NCI-H187 treated with DMSO at 0.1 percent for 48 hours (cell line): ENCODE measurements at places on chromosomes 7 and 10.

DNA sequence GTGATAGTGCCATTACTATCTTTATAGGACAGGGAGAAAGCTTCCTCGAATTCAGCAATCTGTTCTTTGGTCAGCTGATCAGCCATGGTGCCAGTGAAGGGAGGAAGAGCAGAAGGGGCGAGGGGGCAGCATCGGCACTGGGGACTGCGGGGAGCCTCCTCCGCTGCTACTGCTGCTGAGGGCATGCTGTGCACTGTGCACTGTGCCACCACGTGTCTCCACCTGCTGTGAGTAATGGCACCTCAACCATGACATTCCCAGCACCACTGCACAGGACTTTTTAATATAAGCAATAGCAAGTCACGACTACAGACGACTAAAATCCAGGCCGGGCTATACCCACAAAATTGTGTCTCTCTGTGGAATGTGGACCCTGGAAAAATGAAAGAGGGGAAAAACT lies 105.0 kb upstream of the LANCL2 start:
- DNase-seq = no peak

DNA sequence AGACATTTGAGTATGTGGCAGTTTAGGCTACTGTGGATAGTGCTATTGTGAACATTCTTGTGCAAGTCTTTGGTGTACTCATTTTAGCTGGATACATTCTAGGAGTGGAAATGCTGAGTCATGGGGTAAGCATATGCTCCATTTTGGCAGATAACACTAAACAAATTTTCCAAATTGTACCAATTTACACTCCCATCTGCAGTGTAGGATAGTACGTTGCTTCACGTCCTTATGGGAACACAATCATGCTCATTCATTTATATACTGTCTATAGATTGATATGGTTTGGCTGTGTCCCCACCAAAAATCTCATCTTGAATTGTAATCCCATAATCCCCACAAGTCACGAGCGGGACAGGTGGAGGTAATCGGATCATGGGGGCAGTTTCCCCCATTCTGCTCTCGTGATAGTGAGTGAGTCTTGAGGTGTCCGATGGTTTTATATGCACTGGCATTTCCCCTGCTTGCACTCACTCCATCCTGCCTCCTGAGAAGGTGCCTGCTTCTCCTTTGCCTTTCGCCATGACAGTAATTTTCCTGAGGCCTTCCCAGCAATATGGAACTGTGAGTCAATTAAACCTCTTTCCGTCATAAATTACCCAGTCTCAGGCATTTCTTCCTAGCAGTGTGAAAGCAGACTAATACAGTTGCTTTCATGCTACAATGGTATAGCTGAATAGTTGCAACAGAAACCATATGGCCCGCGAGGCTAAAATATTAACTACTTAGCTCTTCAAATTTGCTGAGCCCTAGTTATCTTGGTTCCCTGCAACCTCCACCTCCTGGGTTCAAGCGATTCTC lies 25.6 kb downstream of the RNF216 start:
- no peak for DNase-seq

- DNase-seq = no peak
Observed at GRCh38 chr7:1809070-1809469, 139.0 kb downstream of the ELFN1 start.

GRCh38 chr7:151271699-151272355 lies 23.3 kb upstream of the SMARCD3 start:
- no peak for DNase-seq

- no peak for DNase-seq
Observed at GRCh38 chr10:52658112-52658511, 114.5 kb downstream of the MBL2 start.

DNA sequence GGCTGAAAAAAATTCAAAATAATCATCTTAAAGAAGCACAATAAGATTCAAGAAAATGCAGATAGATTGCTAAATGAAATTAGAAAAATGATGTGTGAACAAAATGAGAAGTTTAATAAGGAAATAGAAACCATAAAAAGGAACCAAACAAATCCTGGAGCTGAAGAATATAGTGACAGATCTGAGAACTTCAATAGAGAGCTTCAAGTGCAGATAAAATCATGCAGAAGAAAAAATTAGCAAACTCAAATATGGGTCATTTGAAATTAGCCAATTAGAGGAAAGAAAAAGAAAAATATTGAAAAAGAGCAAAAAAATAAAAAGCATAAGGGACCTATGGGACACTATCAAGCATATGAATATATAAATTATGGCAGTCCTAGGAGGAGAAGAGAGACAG lies 720.1 kb downstream of the PARD3 start:
- no peak for DNase-seq

GRCh38 chr7:86995052-86995725 lies 64.3 kb downstream of the ELAPOR2 start:
- no peak for DNase-seq

- no peak for DNase-seq
Observed at GRCh38 chr7:1313613-1314012, 80.9 kb downstream of the UNCX start.

DNA sequence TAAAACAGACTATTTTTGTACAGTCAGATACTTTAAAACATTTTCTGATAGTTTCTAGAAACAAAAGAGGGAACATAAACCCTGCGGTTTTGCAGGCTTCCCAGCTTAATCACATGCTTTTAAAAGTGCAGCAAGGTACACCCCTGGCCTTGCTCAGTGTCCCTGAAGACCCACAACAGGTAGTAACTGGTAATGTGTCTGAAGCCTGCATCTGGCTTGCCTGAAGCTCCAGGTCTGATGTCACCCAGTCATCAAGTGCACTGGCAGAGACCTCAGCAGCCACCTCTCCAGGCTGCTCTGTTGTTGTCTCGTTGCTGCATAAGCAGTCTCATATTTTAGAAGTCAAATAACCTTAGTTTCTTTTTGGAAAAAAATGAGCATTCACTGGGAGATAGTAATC lies 376.1 kb upstream of the MTPN start:
- no peak for DNase-seq

- no peak for DNase-seq
Observed at GRCh38 chr7:122309421-122309820, 4.9 kb upstream of the FEZF1 start.

GRCh38 chr10:58512491-58513187 lies at the start of gene BICC1:
TSS of gene BICC1 (plus strand) at chr10:58512872. CDS start at chr10:58513144, 272 bp downstream.
- DNase-seq = no peak

DNA sequence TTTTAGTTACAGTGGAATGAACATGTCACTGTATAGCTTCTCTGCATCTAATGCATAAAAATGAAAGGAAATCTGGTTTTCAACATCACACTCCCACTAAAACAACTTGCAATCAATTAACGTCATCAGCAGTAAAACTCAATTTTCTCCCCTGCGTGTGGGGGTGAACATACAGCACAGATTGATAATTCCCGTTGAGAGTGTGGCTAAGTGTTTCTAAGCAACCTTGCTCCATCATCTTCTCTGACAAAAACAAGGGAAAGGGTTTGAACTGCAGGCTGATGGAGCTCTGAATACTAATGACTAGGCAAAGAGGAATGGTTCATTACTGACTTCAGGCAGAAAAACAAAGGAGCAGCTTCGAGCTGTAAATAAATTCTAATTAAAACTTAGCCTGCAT lies 238.3 kb downstream of the PARD3 start:
- no peak for DNase-seq
